Activated CD8-positive, alpha-beta memory T cell treated with anti-CD3 and anti-CD28 coated beads, Interleukin-2, amount 10 ng/mL, durations not matched to agents 7 days and 5 days (primary cell): ENCODE measurements at places on chromosomes 7 and 10.

- DNase-seq = no peak
Observed at GRCh38 chr7:14219125-14219524, 229.7 kb upstream of the ETV1 start.

DNA sequence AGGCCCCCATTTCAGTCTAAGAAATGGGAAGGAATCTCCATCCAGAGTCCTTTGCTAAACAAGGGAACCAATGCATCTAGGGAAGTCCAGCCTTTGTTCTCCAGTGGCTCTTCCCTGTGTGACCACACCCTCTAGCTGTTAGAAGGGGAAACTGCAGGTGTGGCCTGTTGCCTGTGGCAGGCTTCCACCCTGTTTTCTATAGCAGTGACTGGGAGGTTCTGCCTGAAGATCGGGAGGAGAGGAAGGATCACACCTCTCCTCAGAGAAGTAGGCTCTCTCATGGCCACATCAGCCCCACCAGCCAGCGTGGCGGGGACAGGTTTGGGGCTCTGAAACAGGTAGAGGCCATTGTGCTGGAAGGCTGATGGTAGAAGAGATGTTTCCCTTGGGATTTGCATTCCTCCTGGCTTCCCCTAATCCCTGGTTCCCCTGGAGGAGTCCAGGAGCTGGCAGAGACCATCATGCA is 47.7 kb upstream of the TRIM8 start:
- DNase-seq = peak; percentile 57

DNA sequence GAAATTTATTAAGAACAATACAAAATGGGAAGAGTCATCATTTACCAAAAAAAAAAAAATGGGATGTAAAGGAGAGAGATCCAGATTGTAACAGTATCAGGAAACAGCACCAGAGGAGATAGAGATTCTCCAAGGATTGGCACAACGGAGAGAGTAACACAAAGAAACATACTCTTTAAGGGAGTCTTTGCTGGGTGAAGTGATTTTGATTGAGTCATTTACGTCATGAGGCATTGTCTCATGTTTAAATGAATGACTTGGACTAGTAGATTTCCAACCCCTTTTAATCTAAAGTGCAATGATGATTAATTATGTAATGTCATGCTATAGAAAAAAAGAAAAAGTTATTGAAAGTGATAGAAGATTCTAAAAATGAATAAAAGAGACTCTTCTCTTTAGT is 68.8 kb downstream of the ITGB8 start:
- no peak for DNase-seq

DNA sequence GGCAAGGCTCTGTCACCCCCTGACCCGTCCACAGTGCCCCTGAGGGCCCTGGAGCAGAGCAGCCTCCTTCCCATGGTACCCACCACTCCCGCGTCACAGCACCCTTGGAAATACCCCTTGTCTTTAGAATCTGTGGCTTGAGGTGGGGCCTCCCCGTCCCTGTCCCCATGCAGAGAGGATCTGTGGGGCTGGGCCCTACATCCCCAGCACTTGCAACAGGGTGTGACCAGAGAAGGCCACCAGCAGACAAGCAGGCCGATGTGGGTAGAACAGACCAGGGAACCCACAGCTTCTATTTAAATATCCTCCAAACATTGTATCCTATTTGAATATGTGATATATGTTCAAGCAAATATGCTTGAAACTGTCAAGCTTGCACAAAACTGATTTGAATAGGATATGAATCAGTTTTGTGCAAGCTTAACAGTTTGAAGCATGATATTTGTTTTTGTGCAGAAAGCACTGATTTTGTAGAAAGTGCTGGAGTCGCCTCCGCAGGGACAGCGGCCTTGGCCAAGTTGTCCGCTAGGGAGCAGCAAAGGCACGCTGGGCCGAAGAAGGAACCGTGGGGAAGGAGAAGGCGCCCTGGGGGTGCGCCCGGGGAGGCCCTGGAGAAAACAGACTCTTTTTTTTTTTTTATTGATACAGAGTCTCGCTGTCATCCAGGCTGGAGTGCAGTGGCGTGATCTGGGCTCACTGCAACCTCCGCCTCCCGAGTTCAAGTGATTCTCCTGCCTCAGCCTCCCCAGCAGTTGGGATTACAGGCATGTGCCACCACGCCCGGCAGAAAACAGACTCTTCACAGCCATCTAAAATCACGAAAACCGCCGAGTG is 2.2 kb downstream of the CFAP46 start:
- peak; percentile 64 for DNase-seq

- no peak for DNase-seq
Observed at GRCh38 chr10:20494474-20494873, 402.6 kb downstream of the NEBL start.
